ENCODE measurements at places on chromosomes 4 and X. TPM values are rescaled to one million over a fixed set of nuclear protein-coding genes. Genes with fewer than 3 reads are reported as not detected.

The KIAA1210 gene
- total RNA-seq, result not detected

The CT45A5 gene
- total RNA-seq, result not detected

The ANXA10 gene
- total RNA-seq, result not detected

DNA sequence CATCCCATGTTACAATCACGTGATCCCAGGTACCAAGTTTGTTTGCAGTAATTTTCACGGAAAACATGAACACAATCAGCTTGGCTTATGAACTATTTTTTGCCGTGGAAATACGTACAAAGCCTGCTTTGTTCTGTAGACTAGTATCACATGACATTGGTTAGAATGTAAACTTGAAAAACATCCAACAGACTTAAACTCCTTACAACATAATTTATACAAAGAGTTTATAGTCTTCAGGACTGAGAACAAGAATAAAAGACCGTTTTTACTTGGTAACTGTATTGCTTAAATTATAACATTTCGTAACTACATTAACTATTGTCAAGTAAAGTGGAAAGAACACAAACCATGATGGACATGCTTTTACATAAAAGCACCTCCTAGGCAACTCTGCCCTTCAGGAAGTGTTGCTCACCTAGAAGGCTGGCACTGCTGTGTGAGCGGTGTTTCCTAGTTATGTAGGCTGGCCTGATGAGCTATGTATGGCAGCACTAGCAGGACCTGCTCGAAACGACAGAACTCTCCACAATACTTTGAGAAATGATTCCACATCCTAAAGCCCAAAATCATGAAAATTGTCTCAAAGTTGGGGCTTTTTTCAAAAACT lies 41.8 kb upstream of the WDR1 start:
- DNase-seq, result no peak

GRCh38 chr4:61446941-61447340 lies 246.8 kb downstream of the ADGRL3 start:
- DNase-seq, result no peak

GRCh38 chr4:53116954-53117353 lies 248.9 kb downstream of the SCFD2 start:
- no peak for DNase-seq

- no peak for DNase-seq
These were observed 66.0 kb downstream of the MANBA start for GRCh38 chr4:102694791-102695190.

GRCh38 chr4:135244056-135244455 lies 1042.5 kb upstream of the PABPC4L start:
- DNase-seq, result no peak

GRCh38 chrX:8639949-8640475 lies 91.9 kb downstream of the ANOS1 start:
- DNase-seq, result no peak

DNA sequence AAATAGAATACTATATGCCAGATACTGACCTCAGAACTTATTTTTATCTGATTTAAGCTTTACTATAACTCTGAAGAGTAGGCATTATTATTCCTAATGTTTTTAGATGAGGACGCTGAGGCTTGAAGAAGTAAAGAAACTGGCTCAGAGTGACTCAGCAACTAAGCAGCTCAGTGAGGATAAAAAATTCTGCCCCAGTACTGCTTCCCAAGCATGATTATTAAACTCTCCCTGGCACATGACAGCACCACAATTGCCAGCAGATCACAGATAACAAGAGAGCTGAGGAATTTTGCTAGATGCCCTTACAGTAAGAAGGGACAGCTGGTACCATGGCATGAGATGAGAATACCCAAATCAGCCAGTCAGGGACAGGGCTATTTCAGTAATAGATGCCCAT lies 219.4 kb downstream of the NKX6-1 start:
- no peak for DNase-seq

Measured in esophagus squamous epithelium (tissue), 5 donors.